ENCODE measurements at places on chromosomes 7 and 10.

- no peaks in the 10 kb centered on the region for H3K4me1 ChIP-seq
- no peak for DNase-seq
- no peak overlapping the region for H3K27ac ChIP-seq
- no peak overlapping the region for H3K4me3 ChIP-seq
- H3K27me3 ChIP-seq, result no peaks in the 10 kb centered on the region
These were observed 698.2 kb downstream of the REEP3 start for GRCh38 chr10:64219271-64220025.

GRCh38 chr7:65239707-65240352 is 133.8 kb upstream of the ZNF92 start:
- no peaks in the 10 kb centered on the region for H3K4me1 ChIP-seq
- H3K36me3 ChIP-seq, result no peaks in the 10 kb centered on the region
- peaks cover 15% of the 10 kb centered on the region for H3K27me3 ChIP-seq
- DNase-seq, result no peak
- peak overlapping the region; percentile 58 for H3K4me3 ChIP-seq

DNA sequence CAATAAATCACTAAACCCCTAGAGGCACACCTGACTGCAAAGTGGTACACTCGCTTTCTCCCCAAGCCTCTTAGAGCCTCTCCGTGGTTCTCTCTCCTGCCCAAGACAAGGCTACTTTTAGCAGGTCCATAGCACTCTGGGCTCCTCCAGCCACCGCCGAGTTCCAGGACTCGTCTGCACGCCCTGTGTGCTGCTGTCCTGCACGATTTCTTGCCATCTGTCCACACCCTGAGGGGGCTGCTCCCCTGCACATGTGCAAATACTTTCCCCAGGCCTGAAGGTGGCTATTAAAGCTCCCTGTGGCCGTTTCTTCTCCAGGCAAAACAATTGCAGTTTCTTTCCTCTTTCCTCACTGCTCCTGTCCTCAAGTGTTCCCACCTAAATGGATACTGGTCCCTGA is 414.3 kb downstream of the PLXNA4 start:
- no peaks in the 10 kb centered on the region for H3K27me3 ChIP-seq
- H3K27ac ChIP-seq, result no peak overlapping the region
- H3K4me1 ChIP-seq, result no peaks in the 10 kb centered on the region
- H3K36me3 ChIP-seq, result no peaks in the 10 kb centered on the region
- H3K4me3 ChIP-seq, result no peak overlapping the region

DNA sequence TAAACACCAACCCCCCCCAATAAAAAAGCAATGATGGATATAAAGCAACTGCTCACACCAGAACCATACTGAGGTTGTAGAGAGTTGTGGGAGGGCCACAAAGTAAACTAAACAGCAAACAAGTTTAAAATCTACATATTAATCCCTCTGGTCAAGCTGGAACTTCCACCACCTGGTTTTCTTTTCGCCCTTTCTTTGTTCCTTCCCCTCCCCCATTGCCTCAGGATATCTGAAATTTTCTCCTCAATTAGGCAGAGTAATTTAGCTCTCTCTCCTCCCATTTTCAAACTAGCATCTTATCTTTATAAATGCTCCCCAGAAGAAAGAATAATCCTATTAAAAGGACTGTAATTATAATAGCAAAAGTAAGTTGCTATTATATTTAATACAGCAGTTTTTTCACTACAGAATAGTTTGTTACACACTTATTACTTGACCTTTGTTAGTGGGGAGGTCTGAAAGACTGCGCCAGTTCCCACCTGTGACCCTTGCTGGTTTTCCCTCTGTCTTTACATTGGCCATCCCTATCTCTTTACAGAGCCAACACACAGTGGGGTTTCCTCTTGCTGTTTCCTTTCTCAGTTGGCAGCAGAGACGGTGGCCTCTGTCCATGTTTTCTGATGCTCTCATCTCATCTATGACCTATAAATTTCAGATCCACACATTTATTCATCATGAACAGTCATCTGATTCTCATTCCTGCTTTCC is 235.4 kb downstream of the RNLS start:
- H3K4me1 ChIP-seq, result peaks cover 1% of the 10 kb centered on the region
- H3K27ac ChIP-seq, result no peak overlapping the region
- H3K4me3 ChIP-seq, result no peak overlapping the region
- no peaks in the 10 kb centered on the region for H3K36me3 ChIP-seq
- H3K27me3 ChIP-seq, result no peaks in the 10 kb centered on the region

- no peak overlapping the region for H3K4me3 ChIP-seq
- H3K4me1 ChIP-seq, result no peaks in the 10 kb centered on the region
- no peak for DNase-seq
- H3K27me3 ChIP-seq, result no peaks in the 10 kb centered on the region
- no peaks in the 10 kb centered on the region for H3K36me3 ChIP-seq
These were observed 56.4 kb upstream of the ANKRD1 start for GRCh38 chr10:90977162-90977854.

All from MCF 10A (cell line).